ENCODE measurements at places on chromosomes 2 and 18.

DNA sequence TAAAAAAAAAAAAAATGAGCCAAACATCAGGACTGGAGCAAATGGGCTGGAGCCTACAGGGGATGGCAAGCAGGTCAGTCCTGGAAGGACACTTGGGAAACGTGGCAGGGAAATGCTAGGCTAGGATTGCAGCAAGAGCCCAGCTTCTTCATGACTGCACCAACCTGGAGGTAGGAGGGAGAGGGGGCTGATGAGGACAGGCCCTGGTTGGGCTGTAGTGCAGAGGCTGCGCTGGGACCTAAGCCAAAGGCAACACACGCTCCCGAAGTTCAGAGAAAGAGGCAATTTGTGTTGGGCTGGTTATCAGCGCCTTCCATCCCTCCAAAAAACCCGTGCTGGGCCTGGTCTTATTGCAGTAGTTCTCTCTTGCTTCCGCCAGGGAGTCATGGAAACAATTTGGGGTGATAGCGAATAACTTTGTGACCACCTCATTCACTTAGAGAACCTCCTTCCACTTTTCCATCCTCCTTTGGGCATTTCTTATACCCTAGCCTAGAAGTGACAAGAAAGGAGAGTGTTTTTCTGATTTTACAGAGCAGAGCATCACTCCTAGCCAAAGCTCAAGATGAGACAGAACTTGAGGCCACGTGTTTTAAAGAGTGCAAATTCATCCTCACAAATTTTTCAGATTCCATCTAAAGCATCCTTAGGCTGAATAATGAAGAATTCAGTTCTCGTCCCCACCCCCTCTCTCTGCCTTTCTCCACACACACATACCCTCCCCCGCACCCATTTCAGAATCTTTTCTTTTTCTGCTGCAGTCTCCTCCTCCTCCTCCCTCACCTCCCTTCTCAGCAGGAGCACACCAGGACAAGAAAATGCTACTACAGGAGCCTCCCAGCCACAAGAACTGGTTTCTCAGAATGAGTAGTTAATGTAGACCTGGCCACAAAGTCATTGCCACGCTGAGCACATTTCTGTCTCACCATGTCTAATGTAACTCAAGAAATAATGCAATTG lies 82.5 kb upstream of the STPG4 start:
- DNase-seq = no peak

DNA sequence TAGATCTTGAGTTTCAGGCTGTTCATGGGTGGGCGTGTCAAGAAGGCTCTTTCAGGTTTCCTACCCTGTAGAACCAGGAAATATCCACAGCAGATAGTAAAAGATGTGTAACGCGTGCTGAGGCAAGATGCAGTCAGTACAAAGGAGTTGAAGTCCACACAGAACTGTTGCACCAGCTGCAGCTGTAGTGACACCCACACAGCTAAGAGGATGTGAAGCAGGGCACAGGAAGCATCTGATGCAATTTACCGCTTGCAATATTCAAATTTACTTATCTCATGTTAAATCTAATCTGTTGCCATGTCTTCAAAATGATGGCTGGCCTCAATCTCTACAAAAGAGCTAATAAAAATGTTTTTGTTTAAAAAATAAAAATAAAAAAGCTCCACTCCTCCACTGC lies 132.8 kb downstream of the ARHGAP15 start:
- no peak for DNase-seq

- no peak for DNase-seq
Measured at GRCh38 chr2:216967889-216968288, 108.0 kb upstream of the TNP1 start.

- DNase-seq = no peak
Measured at GRCh38 chr2:221970389-221970788, 328.4 kb downstream of the PAX3 start.

DNA sequence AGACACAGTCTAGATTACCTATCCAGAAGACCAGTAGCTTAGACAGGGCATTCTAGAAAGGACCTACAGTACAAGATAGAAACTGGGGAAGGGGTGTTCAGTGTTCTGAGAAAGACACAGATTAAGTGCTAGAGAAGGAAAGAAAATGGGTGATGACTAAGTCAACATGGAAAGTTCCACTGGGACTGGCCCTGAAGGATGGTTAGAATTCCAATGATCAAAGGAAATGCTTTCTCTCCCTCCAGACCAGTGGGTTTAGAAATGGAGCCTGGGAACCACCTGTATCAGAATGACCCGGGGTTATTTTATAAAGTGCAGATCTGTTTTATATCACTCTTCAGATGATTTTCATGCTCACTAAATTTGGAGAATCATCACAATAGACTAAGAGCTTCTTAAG lies 5.8 kb upstream of the COLEC12 start:
- no peak for DNase-seq

DNA sequence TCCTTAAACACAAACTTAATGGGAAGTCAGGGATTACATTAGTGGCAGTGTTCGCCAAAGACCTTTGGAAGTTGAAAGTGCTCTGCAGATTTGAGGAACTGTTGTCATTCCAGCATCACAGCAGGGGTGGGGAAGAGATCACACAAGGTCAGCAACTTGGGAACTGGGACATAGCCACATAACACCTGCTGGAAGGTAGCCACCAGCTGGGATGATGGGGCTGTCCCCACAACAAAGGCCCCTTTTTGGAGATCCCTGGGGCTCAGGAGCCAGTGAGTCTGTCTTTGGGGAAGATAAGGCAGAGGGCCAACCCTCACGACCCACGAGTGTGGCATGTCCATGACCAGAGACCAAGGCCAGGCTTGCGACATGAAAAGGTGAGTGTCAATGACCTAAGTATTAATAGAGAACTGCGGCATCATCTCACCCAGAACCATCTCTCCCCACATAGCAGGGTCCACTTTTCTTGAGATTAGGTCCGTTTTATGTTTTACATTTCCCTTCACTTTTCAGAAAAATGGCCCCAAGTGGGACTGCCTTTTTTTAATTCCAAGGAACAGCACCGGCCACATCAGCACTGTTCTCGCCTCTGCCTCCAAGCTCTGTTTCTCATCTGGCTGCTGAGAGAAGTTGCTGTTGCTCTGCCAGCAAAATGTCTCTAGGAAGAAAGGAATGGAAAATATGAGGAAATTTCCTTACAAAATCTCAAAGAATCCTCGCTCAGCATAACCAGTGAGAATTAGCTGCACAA lies 106.9 kb downstream of the GFPT1 start:
- DNase-seq = no peak

GRCh38 chr2:106344302-106344701 lies 123.9 kb downstream of the RGPD3 start:
- DNase-seq = no peak

GRCh38 chr2:239803766-239804115 lies 221.4 kb downstream of the NDUFA10 start:
- DNase-seq = no peak

DNA sequence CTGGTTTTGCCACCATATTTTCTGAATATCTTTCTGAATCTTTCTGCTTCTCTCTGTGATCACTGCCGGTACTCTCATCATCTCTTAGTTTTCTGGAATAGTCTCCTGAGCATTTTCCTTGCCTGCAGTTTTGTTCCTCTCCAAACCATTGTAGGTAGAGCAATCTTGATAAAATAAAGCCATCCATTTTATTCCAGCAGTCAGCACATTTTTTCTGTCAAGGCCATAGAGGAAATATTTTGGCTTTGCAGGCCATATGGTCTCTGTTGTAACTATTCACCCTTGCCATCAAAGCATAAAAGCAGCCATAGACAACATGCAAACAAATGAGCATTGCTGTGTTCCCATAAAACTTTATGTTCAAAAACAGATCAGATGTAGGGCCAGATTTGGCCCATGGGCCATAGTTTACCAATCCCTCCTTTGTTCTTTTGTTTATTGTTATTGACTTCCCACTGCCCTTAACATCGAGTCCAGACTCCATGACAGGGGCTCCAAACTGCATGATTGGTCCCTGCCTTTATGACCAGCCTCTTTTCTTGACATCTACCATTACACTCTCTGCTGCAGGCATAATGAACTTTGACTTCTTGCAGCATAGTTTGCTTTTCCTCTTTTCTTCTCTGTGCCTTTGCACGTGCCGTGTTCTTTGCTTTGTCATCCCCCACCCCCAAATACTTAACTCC lies 29.8 kb downstream of the TMEM87B start:
- no peak for DNase-seq

- no peak for DNase-seq
Measured at GRCh38 chr2:127558911-127559310, 23.4 kb downstream of the MYO7B start.

GRCh38 chr2:62099523-62100175 lies 96.3 kb upstream of the B3GNT2 start:
- DNase-seq = no peak

GRCh38 chr2:16109821-16110310 lies 169.5 kb downstream of the MYCN start:
- no peak for DNase-seq

- DNase-seq = no peak
Measured at GRCh38 chr2:217992061-217992460, 10.7 kb downstream of the TNS1 start.

- DNase-seq = no peak
Measured at GRCh38 chr18:21090680-21091079, 20.9 kb downstream of the ROCK1 start.

DNA sequence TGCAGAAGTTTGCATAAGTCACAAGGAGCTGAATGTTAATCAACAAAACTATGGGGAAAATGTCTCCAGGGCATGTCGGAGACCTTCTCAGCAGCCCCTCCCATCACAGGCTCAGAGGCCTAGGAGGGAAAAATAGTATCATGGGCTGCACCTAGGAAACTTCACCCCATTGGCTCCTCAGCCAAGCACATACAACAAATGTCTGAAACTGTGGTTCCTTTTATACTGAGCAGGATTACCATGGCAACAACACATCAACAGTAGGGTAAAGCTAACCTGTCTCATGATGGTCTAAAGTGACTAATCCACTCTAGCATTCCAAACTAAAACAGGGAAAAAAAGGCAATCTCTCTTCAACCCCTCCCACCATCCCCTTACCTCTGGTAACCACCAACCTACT lies 3.2 kb upstream of the NEMP2 start:
- no peak for DNase-seq

DNA sequence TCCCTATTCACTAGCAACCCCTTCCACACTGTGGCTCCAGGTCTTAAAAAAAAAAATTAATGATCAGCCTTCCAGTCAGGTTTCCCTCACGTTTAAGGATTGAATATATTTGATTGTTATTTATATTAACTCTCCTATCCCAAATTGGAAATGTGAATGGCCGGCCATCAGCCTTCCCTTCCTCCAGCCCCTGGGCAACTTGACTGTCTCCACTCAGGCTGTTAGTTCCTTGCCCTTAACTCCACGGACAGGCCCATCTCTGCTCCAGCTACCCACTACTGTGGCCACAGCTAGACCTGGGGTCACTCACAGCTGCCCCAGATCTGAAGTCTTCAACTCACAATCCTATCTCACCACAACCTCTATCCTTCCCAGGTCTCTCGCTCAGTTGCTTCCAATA lies 39.9 kb downstream of the THOC1 start:
- DNase-seq = no peak

- no peak for DNase-seq
Measured at GRCh38 chr18:42328931-42329330, 373.9 kb downstream of the PIK3C3 start.

- DNase-seq = no peak
Measured at GRCh38 chr2:70796262-70796661, 5.8 kb upstream of the FIGLA start.

DNA sequence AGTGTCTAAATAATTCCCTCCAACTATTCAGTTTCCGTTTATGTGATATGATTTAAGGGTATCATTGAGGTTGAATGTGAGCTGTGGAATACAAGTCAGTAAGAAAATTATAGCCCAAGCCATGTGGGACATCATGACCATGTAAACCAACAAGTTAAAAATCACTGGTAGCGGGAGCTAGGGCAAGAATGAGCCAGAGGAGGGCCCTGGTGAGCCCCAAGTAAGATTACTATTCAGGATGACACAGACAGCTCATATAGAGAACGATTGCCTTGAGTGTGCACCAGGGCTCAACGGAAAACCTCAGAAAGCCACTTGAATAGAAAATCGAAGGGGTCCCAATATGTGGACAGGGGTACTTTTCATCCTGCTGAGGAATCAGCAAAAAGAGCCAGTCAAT lies 87.8 kb upstream of the RBMS1 start:
- DNase-seq = no peak

GRCh38 chr18:48831113-48831759 lies 119.5 kb downstream of the SMAD7 start:
- no peak for DNase-seq

GRCh38 chr18:49723648-49724180 lies 89.6 kb downstream of the ACAA2 start:
- DNase-seq = peak; percentile 67

DNA sequence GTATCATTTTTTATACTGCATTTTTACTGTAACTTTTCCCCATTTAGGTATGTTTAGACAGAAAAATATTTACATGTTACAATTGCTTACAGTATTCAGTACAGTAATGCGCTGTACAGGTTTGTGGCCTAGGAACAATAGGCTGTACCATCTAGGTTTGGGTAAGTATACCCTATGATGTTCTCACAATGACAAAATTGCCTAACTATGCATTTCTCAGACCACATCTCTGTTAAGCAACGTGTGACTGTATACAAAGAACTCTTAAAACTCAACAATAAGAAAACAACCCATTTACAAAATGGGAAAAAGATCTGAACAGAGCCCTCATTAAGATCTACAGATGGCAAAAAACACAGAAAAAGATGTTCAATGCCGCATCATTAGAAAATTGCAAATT lies 29.4 kb downstream of the FAM210A start:
- DNase-seq = peak; percentile 37

- DNase-seq = no peak
Measured at GRCh38 chr2:163690896-163691295, 44.9 kb downstream of the FIGN start.

GRCh38 chr2:170696948-170697347 lies 18.2 kb upstream of the SP5 start:
- no peak for DNase-seq

DNA sequence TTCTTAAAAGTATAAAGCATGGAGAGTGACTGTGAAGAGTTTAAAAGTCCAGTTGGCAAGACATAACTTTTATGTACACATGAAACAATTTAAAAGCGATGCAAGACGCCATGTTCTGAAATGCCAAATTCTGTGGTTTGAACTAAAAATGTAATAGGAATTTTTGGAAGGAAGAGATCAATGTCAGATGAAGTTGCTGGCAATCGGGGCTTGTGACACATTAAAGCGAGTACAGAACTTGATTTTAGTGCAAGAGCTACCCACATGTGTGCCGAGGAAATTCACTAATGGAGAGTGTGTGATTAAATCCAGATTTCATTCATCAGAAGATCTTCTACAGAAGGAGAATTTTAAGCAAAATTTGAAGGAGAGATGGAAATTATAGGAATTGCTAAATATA lies 220.2 kb upstream of the CCDC68 start:
- no peak for DNase-seq

DNA sequence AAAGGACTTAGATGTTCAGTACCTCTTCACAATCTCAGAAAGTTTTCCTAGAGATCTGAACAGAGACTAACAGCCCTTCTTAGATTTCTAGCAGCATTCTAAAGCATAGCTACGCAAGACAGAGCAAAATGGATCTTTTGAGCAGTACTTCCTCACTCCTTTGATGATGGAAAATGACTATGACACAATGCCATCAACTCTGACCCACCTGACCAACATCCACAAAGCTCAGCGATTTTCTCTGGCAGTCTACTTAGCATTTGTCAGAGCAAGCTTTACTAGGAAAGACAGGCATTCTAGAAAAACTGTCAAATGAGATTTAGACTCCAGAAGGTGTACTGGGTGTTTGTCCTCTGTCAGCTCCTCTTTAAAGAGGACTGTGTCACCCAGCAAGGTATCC lies 180.9 kb upstream of the ACVR2A start:
- no peak for DNase-seq

Measured in bronchial epithelial cell (primary cell).